ENCODE measurements at places on chromosomes 6 and 20.

GRCh38 chr6:165636402-165637048 is 26.5 kb downstream of the PDE10A start:
- DNase-seq = no peak

GRCh38 chr20:50339466-50339901 is 148.9 kb downstream of the CEBPB start:
- DNase-seq = peak; percentile 66

DNA sequence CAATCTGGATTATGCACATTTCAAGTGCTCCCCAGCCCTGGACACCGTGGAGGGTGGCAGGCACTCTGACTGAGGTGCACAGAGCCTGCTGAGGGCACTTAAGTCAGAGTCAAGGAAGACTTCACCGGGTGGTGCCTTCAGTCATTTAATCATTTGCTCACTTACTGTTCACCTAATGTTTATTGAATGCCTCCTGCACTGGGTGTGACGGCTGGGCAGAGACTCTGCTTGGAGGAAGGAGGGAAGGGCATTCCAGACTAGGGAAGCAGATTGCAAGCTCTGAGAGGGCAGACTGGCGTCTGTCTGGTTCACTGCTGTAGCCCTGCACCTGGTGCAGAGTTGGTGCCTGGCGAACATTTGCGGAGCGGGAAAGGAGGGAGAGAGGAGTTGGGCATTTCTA is 54.2 kb upstream of the FAM83D start:
- no peak for DNase-seq

DNA sequence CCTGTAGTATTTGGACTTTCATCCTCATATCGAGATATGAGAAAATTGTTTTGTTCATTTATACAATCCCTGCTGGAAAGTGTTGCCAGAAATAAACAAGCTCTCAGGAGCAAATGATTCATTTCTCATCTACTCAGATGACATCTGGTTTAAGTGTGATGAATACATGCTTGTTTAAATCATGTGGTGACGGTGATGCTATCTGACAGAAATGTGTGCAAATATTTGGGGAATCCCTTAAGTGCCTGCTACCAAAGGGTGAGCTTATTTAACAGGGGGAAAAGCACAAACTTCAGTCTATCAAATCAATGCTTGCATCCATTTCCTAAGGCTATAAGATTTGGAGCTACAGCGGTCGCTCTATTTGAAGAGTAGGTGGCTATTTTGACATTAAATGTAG is 368.3 kb upstream of the SASH1 start:
- DNase-seq = peak; percentile 82

GRCh38 chr6:126967296-126968005 is 151.0 kb upstream of the RSPO3 start:
- no peak for DNase-seq

DNA sequence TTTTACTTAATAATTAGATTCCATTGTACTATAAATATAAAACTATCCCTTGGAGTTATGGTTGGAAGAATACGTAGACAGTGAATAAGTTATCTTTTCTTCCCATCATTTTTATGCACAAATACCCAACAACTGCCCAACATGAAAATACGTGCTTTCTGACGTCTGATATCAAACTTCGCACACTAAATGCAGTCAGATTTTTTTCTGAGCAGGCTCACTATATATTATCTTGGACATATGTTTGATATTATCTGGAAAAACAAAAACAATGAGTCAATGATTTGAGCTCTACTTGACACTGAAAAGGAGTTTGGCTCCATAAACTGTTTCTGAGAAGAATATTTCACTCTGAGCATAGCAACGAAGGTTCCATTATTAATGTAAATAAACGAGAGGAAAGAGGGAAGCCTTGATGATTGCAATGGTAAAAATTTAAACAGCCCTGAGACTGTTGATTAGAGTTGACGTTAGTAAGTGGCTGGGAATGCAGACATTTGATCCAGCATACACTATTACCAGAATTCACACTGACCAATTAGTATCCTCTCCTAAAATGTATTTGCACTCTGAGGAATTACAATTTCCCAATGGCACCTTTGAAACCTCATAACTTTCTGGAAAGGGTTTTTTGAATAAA is 1090.0 kb downstream of the EPHA7 start:
- no peak for DNase-seq

DNA sequence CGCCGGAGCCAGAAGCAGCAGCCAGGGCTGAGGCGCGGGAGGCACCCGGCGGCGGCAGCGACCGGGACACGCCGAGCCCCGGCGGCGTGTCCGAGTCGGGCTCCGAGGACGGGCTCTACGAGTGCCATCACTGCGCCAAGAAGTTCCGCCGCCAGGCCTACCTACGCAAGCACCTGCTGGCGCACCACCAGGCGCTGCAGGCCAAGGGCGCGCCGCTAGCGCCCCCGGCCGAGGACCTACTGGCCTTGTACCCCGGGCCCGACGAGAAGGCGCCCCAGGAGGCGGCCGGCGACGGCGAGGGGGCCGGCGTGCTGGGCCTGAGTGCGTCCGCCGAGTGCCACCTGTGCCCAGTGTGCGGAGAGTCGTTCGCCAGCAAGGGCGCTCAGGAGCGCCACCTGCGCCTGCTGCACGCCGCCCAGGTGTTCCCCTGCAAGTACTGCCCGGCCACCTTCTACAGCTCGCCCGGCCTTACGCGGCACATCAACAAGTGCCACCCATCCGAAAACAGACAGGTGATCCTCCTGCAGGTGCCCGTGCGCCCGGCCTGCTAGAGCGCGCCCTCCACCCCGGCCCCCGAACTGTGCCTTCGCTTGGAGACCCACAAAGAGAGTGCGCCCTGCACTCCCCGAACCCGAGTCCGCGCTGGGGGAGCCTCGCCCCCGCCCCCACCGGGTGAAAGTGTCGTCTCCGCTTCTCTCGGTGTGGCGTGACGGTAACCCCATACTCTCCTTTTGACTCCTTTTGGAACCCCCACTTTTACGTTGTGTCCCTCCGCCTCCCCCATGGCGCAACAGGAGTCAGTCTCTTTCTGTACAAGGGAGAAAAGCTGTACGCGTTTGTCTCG is 1.6 kb downstream of the INSM1 start:
- DNase-seq = no peak

GRCh38 chr6:53547166-53547810 is 2.4 kb upstream of the GCLC start:
- DNase-seq = no peak

- no peak for DNase-seq
Observed at GRCh38 chr6:67141005-67141404, 1434.0 kb upstream of the EYS start.

DNA sequence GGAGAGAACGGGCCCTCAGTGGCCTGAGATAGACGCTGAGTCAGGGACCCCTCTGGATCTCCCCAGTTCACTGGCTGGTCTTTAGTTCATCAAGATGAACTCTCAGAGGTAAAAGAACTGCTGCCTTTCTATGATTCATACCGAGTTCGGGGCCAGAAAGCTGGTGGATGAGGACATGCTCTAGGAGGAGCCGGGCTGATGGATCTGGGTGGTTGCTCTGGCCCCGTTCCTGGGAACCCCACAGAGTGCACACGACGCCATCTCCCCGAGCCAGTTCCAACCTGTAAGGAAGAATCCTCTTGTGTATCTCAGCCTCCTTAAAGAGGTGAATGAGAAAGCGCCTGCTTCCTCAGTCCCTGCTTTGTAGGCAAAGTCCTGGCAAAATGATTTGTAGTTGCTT is 142.6 kb upstream of the PDE10A start:
- DNase-seq = no peak

DNA sequence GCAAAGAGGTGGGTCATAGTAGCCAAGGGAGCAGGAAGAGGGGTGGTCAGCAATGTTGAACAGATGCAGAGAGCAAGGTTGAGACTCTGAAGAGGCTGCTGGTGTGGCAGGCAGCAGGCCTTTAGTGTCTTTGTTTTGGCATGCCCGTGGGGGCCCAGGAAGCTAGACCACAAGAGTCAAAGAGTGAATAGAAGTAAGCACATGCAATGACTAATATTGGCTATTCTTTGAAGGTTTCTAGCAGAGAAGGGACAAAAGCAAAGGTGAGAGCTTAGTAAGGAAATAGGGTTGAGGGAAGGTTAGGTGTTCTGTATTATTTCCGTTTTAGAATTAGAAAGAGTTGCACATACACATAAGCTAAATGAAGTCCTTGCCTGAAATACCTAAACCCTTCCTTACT is 18.8 kb downstream of the TDRD6 start:
- DNase-seq = no peak

GRCh38 chr20:57473246-57474048 is 51.5 kb downstream of the CTCFL start:
- no peak for DNase-seq

DNA sequence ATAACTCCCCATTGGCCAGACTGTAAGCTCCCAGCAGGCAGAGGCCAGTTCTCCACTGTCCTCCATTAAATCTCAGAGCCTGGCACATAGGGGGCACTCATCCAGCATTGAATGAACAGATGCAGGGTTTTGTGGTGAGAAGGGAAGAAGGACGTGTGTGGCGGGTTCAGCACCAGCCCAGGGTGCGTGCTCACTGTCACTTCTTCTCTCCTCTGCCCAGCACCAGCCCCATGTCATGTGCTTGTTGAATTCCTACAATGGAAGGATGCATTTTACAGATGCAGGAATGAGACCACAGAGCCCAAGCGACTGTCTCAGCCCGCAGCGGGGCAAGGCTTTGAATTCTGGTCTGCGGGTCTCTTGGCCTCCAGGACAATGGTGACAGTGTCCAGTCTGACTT is 149.9 kb downstream of the CEBPB start:
- DNase-seq = no peak

GRCh38 chr6:48809700-48810099 is 653.4 kb downstream of the MMUT start:
- no peak for DNase-seq

DNA sequence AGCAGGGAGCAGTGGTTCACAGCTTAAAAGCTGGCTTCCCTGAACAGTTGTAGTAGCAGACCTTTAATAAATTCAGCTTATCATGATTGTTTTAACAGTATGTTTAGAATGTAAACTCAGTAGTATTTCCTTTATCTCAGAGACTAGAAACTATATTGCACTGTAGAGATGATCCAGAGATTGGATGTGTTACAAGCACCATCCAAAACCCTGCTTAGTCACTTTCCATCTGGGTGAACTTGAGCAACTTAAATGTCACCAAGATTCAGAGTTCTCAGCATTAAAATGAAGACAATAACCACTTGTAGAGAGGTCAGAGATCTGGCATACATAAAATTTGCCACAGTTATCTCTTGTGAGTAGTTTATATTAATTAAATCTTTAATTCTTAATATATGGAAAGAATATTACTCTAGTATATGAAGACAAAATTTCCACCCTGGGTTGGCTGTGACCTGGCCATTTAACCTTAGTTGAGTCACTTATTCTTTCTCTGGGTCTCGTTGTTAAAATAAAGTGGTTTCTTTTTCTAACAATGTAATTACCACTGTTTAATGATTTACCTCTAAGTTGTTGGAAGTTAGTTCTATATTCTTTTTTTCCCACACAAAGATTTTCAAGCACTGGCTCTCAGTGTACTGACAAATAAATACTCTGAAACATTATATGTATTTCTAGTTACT is 239.2 kb upstream of the FKBP1C start:
- DNase-seq = no peak

DNA sequence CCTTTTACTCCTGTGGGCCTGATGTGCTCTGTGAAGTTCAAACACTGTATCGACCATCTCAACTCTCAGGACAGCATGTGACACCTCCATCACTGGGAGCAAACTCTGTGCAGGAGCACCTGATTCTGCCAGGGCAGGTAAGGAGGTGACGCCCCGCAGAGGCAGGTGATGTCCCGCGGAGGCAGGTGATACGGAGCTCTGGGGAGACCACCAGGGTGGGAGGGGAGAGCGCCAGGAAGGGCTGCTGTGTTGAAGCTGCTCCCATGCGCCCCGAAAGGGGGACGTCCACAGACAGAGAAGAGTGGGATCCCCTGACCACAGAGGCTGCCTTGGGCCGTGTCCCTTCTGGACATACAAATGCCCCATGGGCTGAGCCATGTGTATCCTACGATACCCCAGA is 58.3 kb downstream of the DACT2 start:
- no peak for DNase-seq

DNA sequence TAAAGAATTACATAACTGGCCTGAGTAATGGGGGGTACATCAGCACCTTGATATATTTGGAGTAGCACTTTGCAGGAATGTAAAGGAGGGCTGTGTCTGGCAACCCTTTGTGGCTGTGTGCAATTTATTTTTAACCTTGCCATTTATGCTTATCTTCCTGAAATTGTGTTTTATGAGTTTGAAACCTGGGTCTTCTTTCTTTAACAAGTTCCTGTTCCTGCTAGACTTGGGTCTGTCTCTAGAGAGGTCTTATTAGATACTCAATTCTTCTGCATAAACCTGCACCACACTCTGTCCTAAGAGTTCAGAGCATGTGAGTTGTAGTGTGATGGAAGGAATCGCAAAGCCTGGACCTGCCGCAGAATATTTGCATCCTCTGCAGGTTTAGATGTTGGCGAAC is 181.0 kb downstream of the JARID2 start:
- no peak for DNase-seq

DNA sequence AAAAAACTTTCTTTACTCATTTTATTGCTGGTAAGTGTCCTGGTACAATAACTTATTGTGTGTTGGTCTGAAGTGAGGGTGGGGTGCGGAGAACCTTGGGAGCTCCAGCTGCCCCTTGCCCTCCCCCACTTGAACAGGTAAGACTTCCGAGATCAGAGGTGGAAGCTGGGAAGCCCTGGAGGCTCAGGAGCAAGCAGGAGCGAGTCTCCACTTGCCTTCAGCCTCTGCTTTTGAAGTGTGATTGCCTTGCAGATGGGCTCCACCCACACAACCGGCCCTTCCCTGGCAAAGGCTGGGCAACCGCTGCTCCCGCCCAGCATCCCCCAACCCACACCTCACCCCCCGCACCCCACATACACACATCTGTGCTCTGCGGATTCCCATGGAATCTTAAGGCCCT is 179.6 kb downstream of the TFAP2C start:
- DNase-seq = no peak

GRCh38 chr6:124234801-124235200 is 431.1 kb downstream of the NKAIN2 start:
- no peak for DNase-seq

- DNase-seq = no peak
Observed at GRCh38 chr6:154484942-154485341, 25.5 kb downstream of the CNKSR3 start.

- DNase-seq = no peak
Observed at GRCh38 chr6:158262755-158263154, 49.5 kb upstream of the TULP4 start.

- DNase-seq = peak; percentile 19
Observed at GRCh38 chr6:41801380-41801779, 13.9 kb downstream of the TOMM6 start.

DNA sequence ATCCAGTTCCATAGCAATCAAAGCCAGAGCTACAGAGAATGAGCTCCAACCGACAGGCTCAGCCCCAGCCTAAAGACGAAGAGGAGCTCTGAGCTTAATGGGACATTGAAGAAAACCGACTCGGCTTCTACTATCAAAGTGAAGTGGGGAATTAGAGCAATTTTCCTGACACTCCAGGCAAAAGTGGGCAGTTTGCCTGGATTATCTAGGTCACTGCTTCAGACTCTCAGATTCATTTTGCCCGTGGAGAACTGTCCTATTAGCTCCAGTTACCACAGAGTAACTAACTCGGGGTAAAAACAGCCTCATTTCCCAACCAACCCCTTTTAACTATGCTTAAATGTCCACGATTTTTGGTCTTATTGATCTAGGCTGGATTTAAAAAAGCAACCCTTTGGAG is 592.1 kb upstream of the NRSN1 start:
- DNase-seq = no peak

GRCh38 chr6:113595911-113596376 is 261.2 kb upstream of the MARCKS start:
- peak; percentile 51 for DNase-seq

Data from EL (cell line).